ENCODE measurements at places on chromosomes 5 and 9.

- no peak for DNase-seq
Observed at GRCh38 chr9:21316860-21317259, 11.7 kb upstream of the IFNA5 start.

DNA sequence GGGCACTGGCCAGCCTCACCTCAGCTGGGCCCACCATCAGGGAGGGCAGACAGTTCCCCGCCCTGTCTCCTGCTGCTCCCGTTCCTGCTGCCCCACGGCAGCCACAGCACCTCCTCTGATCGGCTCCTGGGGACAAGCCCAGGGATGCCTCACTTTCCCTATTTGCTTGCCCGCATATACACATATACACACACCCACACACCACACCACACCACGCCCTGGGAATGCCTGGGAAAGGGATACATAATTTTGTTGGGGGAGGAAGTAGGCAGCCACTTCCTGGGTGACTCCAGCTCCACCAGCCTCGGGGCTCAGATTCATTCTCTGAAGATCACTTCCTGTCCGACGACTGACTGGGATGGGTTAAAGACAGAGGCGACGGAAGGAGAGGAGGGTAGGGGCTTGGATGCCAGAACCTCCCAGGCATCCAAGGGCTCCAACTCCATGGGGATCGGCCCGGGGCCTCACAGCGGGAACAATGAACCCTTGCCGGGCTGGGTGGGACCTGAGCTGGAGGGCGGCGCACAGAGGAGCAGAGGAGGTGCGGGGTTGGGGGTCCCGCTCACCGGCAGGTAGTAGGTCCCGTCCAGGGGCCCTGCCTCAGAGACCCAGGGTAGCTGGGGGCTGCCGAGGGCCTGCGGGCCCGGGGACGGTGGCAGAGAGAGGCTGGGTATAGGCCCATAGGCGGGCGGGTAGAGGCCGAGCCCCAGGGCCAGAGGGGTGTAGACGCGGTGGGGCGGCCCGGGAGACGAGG, 2.0 kb upstream of the MZB1 start:
- no peak for DNase-seq

DNA sequence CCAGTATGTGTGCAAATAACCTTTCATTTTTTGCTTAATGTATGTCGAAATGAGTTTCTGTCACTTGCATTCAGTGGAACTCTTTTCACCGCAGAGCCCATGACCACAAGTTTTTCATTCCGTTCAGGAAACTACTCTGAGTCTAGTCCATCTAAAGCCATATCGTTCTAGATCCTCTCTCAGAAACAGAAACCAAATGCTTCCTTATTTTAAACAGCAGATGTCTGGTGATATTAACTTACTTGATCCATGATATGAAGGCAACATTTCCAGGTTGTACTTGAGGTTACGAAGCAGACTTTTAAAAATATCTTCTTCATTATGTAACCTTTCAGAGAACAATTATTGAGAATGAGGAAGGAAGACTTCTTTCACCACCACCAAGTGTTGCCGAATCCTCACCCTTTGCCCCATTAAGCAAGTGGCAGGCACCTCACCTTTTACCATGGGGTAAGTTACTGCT, 72.4 kb upstream of the GNAQ start:
- no peak for DNase-seq

- DNase-seq = no peak
Observed at GRCh38 chr9:102911185-102911584, 83.9 kb upstream of the CYLC2 start.

DNA sequence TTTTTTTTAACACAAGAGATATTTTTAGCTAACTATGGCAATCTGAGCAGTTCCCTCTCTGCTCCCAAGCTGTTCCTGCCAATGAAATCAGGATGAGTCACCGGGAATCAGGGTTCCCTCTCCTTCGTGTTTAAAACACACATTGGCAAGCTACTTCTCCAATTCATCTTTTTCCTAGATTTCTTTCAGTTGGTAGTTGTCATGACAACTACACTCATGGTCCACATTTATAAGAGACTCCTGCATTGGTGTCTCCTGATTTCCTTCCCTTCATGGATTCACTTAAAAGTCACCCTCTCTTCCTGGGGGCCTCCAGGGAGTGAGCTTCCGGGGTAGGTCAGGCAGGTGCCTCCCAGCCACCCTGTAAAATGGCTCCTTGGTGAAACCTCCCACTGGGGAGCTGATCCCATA, 72.3 kb upstream of the NIPAL4 start:
- peak; percentile 69 for DNase-seq

- DNase-seq = no peak
Observed at GRCh38 chr5:82862261-82862660, 214.9 kb downstream of the TMEM167A start.

GRCh38 chr5:24026288-24026687, 518.9 kb downstream of the PRDM9 start:
- no peak for DNase-seq

GRCh38 chr5:75622564-75622963, 11.3 kb downstream of the ANKDD1B start:
- DNase-seq = peak; percentile 21

- DNase-seq = no peak
Observed at GRCh38 chr5:32058101-32058500, 116.0 kb downstream of the GOLPH3 start.

DNA sequence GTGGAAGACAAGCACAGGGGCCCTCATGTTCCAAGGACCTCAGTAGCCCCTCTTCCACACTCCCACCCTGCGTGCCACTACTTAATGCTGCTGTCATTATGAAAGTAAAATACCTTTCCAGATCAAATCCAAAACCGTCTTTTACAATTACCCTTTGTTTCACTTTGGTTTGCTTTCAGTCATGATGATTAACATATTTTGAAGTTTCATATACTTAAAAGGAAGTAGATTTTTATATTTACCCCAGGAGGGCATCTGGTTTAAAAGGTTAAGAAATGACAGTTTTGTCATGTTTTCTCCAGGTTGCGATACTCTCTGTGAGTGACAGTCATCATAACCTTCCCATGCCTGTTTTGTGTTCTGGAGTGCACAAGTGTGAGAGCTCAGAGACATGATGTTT, 13.5 kb upstream of the MAP1B start:
- DNase-seq = no peak

GRCh38 chr9:75869236-75869635, 21.2 kb upstream of the PCSK5 start:
- no peak for DNase-seq

DNA sequence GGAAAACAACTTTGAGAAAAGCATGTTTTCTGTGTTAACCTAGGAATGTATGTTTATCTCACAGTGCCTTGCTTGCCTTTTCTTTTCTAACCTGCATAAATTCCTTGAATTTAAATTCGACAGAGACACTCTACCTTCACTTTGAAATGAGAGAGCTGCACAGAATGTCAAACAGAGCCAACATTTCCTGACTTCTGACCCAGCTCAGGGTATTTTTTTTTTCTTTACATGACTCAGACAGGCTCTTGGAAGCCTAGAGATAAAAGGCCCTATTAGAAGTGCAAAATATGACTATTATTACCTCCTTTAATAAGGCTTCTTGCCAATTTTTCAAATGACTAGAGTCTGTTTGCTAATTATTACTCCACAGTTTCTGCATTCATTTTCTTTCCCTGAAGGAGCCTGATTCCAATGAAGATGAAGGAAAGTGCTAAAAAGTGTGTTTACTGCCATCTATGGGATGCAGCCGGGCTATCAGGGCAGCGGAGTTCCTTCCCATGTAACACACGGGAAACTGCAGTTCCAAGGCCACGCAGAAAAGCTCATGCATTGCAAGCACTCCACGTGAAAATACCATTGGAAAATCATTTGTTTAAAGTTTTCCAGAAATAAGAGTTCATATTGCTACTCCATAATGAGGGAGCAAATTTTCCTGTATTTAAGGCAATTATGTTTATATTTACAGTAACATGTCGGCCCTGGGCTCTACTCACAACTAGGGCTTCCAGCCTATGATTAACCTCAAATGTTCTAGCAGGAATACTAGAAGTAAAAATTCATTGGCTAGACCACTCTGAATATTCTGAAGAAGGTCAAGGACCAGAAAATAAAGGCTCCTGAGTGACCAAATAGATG, 485.6 kb downstream of the ZSWIM6 start:
- DNase-seq = peak; percentile 63

GRCh38 chr5:139113892-139114291, 84.3 kb downstream of the SIL1 start:
- no peak for DNase-seq

DNA sequence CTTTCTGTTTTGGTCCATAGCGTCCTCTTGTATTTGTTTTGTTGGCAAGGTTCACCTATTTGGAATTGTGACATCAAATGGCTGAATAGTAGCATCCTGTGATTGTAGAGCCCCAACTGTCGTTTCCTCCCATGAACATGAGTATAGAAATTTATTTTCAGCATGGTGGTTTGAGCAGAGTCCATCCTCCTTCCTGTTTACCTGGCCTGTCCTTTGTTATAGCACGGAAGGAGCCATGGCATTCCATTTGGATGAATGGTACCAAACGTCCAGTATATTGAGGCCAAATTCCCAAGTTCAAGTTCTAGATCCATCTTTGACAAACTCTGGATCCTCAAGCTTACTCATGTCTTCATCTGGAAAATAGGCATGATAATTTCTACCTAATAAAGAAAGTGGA, 16.8 kb downstream of the RASGRF2 start:
- DNase-seq = no peak

DNA sequence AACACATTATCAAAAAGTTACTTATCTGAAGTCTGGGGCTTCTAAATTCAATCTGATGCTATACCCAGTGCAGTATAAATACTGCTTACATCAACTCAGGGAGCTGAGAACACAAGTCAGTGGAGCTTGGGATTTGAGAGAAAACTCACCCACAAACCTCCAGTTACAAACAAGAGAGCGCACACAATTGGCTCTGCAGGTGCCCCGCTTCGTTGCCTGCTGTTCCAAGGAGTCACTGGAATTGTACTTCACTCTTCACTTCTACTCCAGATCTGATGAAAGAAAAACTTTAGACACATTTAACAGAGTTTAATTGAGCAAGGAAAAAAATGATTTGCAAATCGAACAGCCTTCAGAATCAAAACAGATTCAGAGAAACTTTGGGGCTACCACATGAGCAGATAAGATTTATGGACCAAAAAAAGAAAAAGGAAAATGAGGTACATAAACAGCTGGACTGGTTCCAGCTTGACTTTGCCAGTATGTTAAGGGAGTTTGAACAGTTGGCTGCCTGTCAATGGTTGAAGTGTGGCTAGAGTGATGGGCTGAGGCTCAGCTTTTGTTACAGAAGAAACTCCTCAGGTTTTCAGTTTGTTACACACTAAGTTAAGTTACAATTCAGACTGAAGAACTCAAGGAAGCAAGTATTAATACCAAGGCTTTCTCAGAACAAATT, 156.6 kb downstream of the AOPEP start:
- DNase-seq = no peak

- no peak for DNase-seq
Observed at GRCh38 chr5:56161927-56162326, 71.2 kb downstream of the ANKRD55 start.

GRCh38 chr5:74632947-74633356, 7.6 kb downstream of the ENC1 start:
- no peak for DNase-seq

- DNase-seq = no peak
Observed at GRCh38 chr9:13171261-13171660, 108.2 kb downstream of the MPDZ start.

GRCh38 chr9:34376596-34377403, at the start of gene MYORG:
MYORG (minus strand) TSS chr9:34376898; CDS start chr9:34372943, 3,955 bp downstream.
- DNase-seq = peak; percentile 97

- DNase-seq = no peak
Observed at GRCh38 chr5:89011778-89012711, 129.1 kb upstream of the MEF2C start.

GRCh38 chr5:138439477-138440158, 761 bp downstream of the REEP2 start:
- no peak for DNase-seq

DNA sequence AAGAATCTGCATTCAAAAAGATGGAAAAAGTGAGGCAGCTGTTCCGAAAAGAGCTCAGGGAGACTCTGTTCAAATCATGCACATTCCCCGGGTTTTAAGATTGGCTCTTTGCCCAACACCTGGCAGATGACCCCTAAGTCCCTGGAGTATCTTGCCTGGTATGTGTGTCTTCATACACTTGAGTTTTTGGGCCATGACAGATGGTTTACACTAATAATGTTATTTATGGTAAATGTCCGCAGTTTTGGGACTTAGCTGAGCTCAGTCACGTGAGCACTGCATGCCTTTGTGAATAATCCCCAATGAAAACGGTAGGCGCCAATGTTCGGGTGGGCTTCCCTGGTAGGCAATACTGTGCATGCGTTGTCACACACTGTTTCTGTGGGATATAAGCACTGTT, 316.1 kb downstream of the PRDM9 start:
- DNase-seq = no peak

GRCh38 chr9:86767373-86767772, 179.9 kb downstream of the GAS1 start:
- peak; percentile 37 for DNase-seq

- peak; percentile 10 for DNase-seq
Observed at GRCh38 chr9:14813336-14814248, 91.1 kb upstream of the CER1 start.

GRCh38 chr5:147586221-147586620, 76.4 kb upstream of the DPYSL3 start:
- DNase-seq = no peak

- no peak for DNase-seq
Observed at GRCh38 chr9:20848490-20848889, 164.4 kb downstream of the FOCAD start.

GRCh38 chr5:110872963-110873362, 134.2 kb downstream of the SLC25A46 start:
- DNase-seq = no peak

- DNase-seq = no peak
Observed at GRCh38 chr5:93342563-93343061, 238.4 kb downstream of the NR2F1-AS1 start.

DNA sequence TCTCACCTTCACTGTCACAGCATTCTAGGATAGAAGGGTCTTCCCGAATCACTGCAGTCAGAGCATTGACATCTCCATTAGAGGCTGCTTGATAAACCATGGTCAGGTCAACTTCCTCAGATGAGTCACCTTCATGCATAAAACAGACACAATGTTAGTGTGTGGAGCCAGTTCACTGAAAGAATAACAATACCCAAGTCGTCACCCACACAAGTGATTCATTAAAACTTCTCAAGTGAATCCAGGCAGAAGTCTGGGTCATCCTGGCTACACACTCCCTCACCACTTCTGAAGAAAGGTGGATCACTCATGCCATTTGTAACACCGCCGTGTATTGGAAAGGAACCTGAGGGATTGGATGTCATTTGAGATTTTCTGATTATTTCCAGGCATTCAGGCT, 49.6 kb downstream of the ANKRD55 start:
- peak; percentile 81 for DNase-seq

GRCh38 chr9:123355761-123356431, at the start of gene CRB2:
CRB2 (plus strand) TSS chr9:123356197; CDS start chr9:123356261, 64 bp downstream.
- DNase-seq = no peak

Data from H4 (cell line).